ENCODE measurements at places on chromosomes 6 and 20.

- no peak for DNase-seq
Measured at GRCh38 chr6:155383913-155384312, 69.6 kb upstream of the TFB1M start.

- no peak for DNase-seq
Measured at GRCh38 chr6:14906621-14907020, 339.2 kb upstream of the JARID2 start.

GRCh38 chr6:107230448-107230847 lies 115.1 kb upstream of the BEND3 start:
- no peak for DNase-seq

DNA sequence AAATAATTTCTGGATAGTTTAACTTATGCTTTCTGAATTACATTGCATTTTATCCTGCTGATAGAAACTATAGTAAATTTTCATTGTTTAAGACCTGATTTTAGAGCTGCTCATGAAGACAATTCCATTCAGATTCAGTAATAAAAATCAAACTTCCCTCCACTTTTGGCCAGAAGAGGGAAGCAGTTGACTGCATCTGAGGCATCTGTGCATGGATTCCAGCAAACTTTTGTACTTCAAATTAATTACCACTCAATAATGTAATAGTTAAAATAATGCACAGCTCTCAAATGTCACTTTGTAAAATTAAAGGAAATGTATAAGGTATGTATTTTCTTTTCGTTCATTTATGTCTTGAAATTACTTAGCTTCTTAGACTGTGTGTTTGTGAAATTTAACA lies 64.2 kb upstream of the SLC35B3 start:
- no peak for DNase-seq

DNA sequence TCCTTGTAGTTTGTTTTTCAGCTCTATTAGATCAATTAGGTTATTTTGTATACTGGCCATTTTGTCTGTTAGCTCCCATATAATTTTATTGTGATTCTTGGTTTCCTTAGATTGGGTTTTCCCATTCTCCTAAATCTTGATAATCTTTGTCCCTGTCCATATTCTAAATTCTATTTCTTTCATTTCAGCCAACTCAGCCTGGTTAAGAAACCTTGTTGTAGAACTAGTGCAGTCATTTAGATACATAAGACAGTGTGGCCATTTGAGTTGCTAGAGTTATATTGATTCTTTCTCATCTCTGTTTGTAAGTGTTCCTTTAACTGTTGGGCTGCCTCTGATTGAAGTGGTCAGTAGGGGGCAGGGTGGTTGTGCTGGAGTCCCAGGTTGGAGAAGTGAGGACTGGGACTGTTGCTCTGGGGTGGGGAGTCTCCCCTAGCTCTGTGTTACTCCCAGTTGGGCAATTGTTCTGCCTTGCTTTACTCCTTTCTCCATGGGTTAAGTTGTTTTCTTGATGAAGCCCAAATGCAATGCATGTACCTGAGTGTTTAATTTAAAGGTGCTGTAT lies 98.8 kb upstream of the NRN1 start:
- DNase-seq, result no peak

DNA sequence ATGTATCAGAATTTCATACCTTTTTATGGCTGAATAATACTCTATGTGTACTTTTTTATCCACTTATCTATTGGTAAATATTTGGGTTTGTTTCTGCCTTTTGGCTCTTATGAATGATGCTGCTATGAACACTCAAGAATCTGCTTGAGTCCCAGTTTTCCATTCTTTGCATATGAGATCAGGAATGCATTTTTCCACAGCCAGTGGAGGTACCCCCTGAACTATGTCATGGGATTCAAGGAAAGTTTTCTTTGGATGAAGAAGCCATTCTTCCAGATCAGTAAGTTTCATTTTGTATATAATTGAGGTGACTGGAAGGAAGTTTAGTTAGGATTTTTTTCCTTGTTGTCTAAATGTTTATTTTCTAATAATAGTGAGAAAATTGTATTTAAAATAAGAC lies 40.9 kb downstream of the NKX2-4 start:
- no peak for DNase-seq

- no peak for DNase-seq
Measured at GRCh38 chr6:45697605-45698004, 318.1 kb downstream of the CLIC5 start.

DNA sequence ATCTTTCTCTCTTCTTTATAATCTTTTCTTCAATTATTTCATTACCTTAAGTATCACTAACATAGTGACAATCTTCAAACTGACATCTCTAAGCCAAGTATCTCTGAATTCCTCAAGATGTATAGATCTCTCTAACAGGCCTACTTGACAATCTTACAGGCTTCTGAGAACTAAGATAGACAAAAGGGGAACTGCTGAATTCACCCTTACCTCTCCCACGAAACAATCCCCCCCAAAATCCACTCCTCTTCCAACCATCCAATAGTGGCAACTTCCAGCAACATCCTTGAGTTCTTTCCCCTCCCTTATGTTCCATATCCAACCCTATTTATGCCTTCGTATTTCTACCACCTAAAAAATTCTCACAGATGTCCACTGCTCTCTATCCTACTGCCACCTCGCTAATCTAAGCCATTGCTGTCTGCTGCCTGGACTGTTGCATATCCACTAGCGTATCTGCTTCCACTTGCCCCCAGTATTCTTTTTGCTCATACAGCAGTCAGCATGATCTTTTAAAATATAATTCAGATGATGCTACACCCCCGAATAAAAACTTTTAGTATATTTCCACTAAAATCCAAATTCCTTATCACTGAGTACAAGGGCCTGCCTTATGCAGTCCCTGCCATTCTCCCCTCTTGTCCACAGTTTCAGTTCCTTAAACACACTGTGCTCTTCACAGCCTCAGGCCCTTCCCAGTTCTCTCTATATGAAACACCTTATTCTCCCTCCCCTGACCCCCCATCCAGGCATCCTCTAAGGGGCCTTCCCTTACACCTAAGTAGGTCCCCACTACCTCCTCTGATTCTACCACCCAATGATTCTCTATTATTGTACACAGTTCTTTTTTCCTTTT lies 8.0 kb downstream of the REPS1 start:
- no peak for DNase-seq

DNA sequence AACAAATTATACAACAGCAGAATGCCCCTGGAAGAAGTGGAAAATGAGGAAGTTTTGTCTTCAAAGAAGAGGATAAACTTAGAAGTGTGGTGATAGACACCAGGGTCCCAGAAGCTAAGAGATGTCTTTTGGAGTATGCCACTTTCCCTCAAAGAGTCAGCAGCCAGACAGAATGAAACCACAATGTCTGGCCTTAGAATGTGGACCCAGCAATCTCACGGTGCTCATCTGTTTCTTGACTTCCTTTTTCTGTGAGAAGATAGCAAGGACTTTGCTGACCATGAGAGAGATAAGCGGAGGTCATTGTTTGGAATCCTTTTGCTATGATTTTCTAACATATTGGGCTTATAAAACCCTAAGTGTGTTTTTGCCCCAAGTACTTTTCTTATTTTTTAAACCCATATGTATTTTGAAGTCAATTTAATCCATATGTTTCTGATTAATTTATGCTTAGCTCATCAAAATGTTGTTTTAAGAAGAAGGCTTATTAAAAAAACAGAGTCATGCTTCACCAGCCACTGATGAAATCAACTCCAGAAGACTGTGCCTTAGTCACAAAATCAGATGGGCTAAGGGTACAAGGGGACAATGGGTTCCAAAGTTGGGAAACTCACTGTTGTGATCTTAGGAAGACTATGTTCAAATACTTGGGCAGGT lies 451.2 kb upstream of the JAG1 start:
- no peak for DNase-seq

DNA sequence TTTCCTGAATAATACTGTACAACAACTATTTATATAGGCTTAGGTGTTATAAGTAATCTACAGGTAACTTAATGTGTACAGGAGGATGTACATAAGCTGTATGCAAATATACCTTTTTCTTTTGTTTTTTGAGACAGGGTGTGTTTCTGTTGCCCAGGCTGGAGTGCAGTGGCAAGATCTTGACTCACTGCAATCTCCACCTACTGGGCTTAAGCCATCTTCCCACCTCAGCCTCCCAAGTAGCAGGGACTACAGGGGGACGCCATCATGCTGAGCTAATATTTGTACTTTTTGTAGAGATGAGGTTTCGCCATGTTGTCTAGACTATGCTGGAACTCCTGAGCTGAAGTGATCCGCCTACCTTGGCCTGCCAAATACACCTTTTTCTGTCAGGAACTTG lies 191.7 kb upstream of the ZNF217 start:
- no peak for DNase-seq

DNA sequence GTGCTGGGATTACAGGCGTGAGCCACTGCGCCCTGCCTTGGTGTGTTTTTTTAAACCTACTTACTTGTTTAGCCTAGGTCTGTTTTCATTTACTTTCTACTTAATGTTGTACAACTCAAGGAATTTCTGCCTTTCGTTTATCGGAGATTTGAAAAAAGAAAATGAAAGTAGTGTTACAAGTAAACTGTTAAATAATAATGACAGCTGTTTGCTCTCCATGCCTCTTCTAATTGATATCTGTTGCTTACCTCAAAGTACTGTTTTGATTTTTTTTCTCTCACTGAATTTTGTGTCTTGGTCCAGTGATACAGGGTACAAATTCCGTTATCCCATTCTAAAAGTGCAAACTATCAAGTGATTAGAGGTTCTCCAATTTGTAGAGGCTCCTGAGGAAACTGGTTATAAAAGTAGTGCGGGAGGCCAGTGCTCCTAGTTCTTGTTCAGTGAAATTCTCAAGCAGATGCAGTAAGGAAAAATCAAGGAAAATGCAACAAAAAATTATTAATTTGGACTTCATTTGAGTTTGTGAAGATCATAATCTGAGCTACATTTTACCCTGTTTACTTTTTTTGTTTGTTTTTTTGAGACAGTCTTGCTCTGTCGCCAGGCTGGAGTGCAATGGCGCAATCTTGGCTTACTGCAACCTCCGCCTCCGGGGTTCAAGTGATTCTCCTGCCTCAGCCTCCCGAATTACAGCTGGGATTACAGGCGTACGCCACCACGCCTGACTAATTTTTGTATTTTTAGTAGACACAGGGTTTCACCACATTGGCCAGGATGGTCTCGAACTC lies 2.2 kb downstream of the UBR2 start:
- no peak for DNase-seq

DNA sequence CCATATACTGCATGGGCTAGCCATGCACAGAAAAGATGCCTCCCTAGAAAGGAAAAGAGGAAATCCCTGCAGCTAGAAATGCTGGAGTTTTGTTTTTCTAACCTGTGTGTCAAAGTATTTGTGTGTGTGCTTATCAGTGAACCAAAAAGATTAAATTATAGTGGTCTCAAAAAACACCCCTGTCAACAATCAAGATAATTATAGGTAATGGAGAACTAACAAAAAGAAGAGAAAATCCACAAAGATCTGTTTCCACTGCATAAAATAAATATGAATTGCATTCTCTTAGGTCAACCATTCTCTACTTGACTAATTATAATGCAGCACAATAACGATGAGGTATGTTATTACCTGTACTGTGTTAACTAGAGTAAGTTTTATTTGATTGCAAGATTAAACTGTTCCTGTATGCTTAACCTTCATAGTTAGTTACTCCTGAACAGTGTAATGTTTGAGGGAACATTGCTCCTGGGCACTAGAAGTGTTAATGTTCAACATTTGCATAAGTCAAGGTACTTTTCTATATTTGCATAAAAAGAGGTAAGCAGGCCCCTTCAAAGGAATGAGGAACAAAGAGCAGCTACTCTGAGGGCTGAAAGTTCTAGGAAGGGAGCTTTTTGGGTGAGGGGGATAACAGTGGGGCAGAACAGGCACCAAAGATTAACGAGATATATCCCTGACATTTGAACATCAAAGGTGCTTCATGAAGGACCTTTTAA lies 212.1 kb downstream of the BTBD9 start:
- no peak for DNase-seq

DNA sequence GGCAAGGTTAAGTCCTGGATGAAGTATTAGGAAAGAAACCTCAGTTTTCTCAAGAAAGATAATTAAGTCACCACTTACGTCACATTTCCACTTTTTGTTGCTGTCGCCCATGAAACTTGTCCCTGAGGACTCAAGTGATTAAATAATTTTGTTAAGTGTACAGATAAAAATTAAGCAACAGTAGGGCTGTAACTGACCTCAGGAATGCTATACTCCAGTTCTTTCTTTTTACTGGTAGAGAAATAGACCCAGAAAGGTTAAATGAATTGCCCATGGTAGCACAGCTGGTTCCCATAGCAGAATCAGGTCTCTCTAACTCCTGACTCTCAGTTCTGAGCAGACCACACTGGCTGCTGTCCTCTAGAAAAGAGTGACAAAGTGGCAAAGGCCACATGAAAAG lies 54.5 kb downstream of the CLIC5 start:
- no peak for DNase-seq

GRCh38 chr6:142542704-142543233 lies 241.0 kb downstream of the ADGRG6 start:
- DNase-seq, result peak; percentile 32

- DNase-seq, result peak; percentile 37
Measured at GRCh38 chr20:41392871-41393704, 26.5 kb upstream of the EMILIN3 start.

GRCh38 chr20:36062799-36063198 lies 91.7 kb upstream of the EPB41L1 start:
- no peak for DNase-seq

GRCh38 chr6:17280552-17281090 lies 540 bp upstream of the RBM24 start:
- DNase-seq, result peak; percentile 11

- no peak for DNase-seq
Measured at GRCh38 chr6:101887532-101887931, 494.0 kb downstream of the GRIK2 start.

- DNase-seq, result no peak
Measured at GRCh38 chr20:54733687-54734086, 258.3 kb downstream of the DOK5 start.

GRCh38 chr6:45835721-45836437 lies 179.8 kb downstream of the CLIC5 start:
- no peak for DNase-seq

GRCh38 chr6:110755411-110755834 lies 59.8 kb downstream of the CDK19 start:
- no peak for DNase-seq

GRCh38 chr6:33790379-33790778 lies 1.4 kb upstream of the LEMD2 start:
- DNase-seq, result no peak

DNA sequence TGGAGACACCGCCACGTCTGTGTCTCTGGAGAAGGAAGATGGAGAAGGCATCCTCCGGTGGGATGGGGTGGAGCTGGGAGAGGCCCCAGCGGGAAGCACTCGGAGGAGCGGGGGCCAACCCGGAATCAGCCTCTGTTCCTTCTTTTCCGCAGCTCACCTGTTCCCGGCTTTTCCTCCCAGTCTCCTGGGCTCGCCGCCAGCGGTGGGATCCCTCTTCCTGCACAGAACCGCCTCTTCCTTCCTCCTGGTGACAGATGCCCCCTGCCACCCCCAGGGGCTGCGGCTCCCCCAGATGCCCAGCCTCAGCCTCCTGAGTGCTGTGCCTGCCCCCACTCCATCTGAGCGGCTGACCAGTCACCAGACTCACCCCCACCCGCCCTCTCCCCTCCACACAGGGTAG lies 23.3 kb downstream of the RAMACL start:
- no peak for DNase-seq

Measured in body of pancreas (tissue), 4 donors.